Omental fat pad (tissue), 4 donors: ENCODE measurements at places on chromosomes 12 and 14. TPM values are rescaled to one million over a fixed set of nuclear protein-coding genes. Genes with fewer than 3 reads are reported as not detected.

DNA sequence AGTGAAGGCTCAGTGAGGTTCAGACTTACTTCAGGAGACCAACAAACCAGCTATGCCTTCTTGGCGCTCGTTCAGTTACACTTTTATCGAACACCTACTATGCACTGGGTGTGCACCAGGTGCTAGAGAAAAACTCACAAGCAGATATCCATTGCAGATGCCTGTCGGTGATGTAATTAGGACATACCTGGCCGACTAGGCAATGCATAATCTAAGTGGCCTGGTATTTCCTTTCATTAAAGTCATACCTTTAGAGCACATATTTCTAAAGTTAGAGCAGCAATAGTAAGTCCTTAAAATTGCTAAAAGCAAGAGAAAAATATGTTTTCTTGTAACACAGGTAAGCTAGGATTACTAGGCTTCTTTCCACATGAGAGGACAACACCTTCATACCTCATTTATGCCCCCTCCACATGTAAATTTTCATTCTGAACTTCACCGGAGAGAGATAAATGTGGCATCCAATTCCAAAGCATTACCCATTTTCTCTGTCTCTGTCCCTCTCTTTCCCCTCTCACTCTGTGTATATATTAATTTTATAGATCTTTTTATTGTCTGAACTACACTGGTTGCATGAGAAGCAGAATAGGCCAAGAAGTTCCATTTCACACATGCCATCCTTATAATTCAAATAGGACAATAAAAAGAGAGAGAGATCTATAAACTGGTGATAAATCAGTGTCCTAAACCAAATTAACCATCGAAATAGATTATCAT lies 242.2 kb downstream of the SPTSSA start:
- no peak for DNase-seq

DNA sequence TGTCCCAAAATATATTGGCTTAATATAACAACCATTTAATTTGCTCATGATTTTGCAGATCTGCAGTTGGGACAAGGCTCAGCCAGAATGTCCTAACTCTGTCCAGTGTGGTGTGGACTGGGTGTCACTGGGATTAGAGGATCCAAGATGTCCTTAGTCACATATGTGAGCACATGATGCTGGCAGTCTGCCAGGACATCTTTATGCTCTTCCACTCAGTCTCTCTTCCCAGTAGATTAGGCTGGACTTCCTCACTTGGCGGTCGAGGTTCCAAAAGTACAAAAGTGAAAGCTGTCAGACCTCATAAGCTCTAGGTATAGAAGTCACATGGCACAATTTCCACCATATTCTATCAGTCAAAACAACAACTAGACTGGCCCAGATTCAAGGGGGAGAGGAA lies 167.9 kb upstream of the NTF3 start:
- no peak for DNase-seq

DNA sequence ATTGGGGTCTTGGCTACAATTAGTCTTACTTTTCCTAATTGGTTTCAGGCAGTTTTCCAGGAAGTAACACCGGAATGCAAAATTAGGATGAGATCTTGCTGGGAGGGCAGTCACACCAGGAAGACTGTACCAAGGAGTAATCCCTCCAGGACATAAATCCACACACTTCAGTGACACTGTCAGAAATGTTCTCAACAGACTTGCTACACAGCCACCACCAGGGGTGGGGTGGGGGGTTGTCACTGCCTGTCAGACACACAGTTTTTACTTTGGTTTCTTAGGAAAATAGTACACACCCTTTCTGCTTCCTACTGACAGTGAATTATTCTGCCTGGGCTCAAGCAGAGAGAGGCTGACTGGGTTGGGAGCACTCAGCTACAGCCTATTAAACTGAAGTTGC lies 102.9 kb upstream of the CCDC196 start:
- no peak for DNase-seq

LAG3 gene
- 0.63 TPM for total RNA-seq
